ENCODE measurements at places on chromosomes 2 and 18.

DNA sequence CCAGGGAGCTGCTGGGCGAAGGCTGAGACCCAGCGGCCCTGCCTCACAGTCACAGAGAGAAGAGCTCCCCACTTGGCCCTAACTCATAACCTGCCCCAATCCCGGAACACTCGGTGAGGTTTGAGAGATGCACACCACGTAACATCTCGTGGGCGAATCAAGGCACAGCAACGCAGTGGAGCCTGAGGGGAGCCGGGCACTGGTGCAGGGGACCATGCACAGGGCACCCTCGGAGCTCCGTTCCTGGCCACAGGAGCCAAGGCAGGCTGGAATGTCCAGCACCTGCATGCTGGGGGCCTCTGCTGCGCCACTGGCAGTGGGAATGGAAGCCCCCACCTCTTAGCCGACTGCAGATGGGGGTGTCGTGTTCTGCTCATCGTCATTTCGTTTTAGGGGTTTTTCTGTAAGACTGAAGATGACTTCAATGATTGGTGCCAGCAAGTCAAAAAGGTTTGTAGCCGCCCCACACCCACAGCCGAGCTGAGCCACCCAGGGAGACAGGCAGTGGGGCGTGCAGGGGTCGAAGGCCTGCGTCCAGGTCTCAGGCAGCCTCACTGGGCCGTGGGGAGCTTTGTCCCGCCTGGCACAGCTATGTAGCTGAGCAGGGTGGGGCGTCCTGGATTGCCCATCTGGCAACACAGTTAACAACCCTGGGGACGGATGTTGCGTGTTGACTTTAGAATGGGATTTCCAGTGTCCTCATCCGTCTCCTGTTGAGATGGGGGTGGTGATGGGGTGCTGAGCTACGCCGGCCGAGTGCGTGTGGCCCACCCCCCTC lies 16.1 kb downstream of the DTYMK start:
- no peak for DNase-seq

DNA sequence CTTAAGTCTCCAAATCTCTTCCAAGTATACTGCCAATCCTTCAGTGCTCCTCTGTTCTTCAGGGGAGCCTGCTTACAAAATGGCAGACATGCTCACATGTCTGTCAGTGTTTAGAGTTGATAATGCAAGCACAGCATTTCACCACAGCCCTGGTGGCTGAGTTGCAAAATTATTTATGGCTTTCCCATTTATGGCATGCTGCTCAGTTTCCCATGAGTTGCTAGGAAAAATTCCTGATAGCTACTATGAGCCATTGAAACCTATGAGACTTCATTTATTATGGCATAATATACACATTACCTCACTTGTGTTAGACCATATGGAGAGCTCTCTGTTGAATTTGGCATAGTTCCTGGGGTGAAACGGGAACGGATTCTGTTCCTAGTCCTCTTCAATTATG lies 448.7 kb upstream of the TCF4 start:
- DNase-seq, result no peak

- DNase-seq, result no peak
These were observed 9.4 kb downstream of the COL3A1 start for GRCh38 chr2:188983427-188984064.

- no peak for DNase-seq
These were observed 97.2 kb downstream of the VAPA start for GRCh38 chr18:10011061-10011460.

DNA sequence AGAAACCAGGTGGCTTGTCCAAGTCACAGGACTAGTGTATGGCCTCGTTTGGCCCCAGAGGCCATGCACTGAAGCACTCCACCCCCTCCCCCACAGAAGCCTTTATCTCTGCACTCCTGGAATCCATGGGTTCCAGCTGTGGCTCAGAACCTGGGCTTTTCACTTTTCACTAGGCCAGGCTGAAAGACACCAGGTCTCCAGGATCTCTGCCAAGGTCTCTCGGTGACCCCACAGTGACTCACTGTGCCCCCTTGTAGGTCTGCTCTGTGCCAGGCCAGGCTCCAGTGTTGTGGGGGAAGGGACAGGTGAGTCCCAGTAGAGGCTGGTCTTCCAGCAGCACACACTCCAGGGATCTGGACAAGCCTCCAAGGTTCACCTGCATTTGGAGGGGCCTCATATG lies 31.0 kb upstream of the GLI2 start:
- DNase-seq, result no peak

- no peak for DNase-seq
These were observed 62.4 kb upstream of the SLC66A3 start for GRCh38 chr2:11092701-11093335.

- DNase-seq, result peak; percentile 36
These were observed at the start of gene LGALSL for GRCh38 chr2:64453770-64454385. TSS of gene LGALSL (plus strand) at chr2:64454162. CDS start at chr2:64454546, 384 bp downstream.

GRCh38 chr2:175662335-175662734 lies 339.7 kb downstream of the LNPK start:
- DNase-seq, result no peak

- DNase-seq, result no peak
These were observed 31.0 kb upstream of the GALNT3 start for GRCh38 chr2:165825041-165825440.

DNA sequence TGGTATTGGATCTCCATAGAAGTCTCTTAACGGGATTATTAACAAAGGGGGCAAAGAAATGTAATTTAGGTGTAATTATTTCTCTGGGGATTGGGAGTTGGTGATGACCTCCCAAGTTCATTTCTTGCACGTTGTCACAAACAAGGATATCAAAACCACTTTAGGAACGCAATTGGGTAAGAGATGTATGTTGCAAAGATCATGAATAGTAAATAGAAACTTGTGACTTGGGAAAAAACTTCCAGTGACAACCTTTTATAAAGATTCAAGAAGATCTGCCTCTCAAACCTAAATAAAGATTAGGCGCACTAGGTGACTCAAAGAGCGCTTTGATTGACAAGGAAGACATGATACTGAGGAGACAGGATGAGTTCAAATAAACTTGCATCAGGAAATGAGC lies 127.8 kb upstream of the TRIB2 start:
- DNase-seq, result no peak

GRCh38 chr2:240437861-240438809 lies 2.7 kb downstream of the GPC1 start:
- peak; percentile 72 for DNase-seq

- DNase-seq, result peak; percentile 2
These were observed 140.5 kb downstream of the TPGS2 start for GRCh38 chr18:36688020-36688965.

DNA sequence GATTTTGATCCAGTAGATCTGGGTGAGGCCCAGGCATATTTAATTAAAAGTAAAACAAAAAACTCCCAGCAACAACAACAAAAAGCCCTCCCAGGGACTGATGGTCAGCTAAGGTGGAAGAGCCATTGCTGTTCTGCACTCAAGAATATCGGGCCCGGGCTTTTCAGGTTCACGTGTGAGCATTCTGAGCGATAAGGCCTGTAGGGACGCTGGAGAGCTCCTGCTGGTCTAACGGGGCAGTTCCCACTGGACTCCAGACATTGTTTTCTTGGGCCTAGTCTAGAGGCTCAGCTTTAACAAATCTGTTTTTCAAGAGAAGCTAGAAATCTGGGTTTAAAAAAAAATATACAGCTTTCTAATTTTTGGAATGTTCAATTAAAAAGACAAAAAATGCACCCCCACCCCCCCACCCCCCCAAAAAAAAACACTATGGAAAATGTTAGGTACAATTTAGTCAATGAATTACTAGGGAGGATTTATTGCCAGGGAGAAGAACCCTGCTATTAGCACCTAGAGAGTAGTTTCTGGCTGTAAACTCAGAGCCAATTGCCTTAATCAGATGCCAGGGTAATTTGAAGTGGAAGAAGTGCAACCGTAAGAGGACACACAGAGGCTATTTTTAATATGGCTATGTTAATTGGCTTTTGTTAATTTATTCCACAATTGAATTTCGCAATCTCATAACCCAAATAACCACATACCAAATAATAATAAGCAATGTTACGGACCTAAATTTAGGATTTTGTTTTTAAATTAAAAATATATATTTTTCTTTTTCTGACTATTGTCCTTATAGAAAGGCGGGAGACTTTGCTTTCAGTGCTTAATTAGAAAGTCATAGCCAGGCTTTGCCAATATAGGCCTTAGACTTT lies 78.9 kb downstream of the MAP4K4 start:
- no peak for DNase-seq

GRCh38 chr2:64792995-64793639 lies 139.4 kb upstream of the SERTAD2 start:
- DNase-seq, result no peak

DNA sequence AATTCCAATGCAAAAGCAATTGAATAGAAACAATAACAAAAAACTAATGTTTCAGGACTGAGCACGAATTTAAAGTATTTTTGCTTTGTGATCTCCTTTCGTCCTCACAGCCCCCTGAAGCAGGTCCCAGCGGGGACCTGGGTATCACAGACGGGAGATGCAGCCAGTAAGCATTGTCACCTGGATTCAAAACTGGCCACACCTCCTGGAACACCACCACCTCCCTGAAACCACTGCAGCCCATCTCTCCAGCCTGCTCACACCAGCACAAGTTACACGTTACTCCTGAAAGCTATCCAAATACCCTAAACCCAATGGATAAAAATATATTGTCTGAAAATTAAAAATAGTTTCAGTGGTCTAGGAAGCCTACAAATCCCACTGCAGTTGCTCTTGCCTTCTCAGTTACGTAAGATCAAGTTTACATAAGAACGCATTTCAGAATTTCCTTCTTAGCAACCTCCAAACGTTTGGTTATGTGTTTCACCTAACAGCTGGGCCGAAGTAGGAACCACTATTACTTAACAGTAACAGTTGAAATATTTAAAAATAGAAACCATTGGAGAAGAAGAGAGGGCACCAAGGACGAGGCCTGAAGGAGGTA lies 178.0 kb downstream of the HDAC4 start:
- DNase-seq, result no peak

- DNase-seq, result no peak
These were observed 1.7 kb upstream of the SERPINB7 start for GRCh38 chr18:63773551-63773950.

DNA sequence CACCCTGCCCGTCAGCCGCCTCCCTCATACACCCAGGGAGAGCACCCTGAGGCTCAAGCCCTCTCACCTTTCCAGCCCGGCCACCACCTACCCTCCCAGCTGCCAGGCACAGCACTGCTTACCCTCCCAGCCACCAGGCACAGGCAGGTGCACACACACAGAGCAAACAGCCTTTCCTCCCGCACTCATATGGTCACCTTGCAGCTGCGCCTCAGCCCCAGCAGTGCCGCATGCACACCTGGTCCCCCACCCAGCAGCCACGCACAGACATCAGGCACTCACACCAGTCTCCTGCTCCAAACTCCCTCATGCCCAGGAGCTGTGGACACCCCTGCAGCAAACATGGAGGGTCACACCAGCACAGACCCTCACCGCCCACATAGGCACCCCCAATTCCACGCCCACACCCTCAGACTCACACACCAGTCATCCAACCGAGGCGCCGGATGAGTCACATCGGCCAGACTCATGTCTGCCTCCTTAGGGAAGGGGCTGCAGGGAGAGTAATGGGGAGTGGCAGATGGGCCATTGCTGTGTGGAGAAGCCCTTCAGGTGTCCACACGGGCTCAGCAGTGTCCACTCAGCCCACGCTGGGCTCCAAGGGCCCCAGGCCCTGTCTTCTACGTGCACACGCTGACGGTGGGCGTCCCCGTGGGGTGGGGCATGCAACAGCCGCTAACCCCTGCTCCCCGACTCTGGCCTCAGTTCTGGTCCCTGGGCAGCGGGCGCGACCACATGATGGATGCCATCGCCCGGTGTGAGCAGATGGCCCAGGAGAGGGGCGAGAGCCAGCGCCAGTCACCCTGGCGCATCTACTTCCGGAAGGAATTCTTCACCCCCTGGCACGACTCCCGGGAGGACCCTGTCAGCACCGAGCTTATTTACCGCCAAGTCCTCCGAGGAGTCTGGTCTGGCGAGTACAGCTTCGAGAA lies 22.3 kb upstream of the GPR17 start:
- DNase-seq, result no peak

- DNase-seq, result no peak
These were observed 49.2 kb downstream of the MYOM1 start for GRCh38 chr18:3170441-3171161.

DNA sequence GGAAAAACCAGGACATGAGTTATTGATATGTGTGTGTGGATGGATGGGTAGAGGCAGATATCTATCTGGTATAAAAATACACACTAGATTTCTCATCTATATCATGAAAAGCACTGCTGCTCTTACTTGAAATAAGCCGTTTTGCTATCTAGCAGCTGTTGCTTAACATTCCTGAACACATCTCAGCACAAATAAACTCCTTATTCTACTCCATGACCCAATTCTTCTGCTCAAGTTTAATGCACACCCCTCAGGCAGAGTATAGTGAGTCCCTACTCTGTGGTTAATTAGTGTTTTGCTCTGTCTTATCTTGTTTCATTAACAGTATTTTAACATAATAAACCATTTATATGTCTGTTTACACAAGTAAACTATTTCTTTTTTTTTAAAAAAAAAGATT lies 134.2 kb downstream of the CBLN2 start:
- no peak for DNase-seq

GRCh38 chr2:143146366-143146765 lies 17.1 kb downstream of the ARHGAP15 start:
- no peak for DNase-seq

- no peak for DNase-seq
These were observed 82.5 kb upstream of the RBMS1 start for GRCh38 chr2:160576054-160576499.

GRCh38 chr18:48868468-48869466 lies 82.0 kb downstream of the SMAD7 start:
- no peak for DNase-seq

DNA sequence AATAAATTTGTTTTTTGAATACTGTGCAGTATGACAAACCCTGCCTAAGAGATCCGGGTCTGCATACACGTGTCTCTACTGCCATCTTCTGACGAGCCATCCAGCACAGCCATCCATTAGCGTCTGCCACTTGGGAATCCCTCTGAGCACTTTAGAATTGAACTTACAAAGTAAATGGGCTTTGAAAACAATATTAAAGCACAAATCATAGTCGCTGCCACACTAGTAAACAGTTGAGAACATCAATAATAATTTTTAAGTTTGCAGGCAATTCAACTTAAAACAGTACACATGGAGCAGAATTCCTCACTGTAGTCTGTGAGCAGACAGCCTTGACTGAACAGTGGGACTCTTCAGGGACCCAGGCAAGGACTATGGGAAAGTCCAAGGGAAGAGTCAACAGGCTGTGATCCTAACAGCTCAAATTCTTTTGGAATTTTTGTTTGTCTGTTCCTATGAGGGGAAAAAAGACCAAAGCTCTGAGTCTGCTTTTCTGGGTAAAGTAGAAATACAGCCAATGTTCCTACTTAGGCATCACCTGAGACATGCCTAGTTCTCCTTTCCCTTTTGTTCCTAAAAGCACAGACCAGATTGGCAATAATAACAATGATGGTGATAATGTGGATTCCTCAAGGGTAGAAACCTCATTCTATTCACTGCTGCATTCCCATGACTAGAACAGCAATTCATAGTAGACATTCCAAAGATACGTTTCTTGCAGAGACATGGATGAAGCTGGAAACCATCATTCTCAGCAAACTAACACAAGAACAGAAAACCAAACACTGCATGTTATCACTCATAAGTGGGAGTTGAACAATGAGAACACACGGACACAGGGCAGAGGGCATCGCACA lies 92.9 kb downstream of the MREG start:
- DNase-seq, result peak; percentile 19

- no peak for DNase-seq
These were observed 38.2 kb upstream of the MARCO start for GRCh38 chr2:118903551-118904479.
